ENCODE measurements at places on chromosomes 1 and 21. TPM values are rescaled to one million over a fixed set of nuclear protein-coding genes. Genes with fewer than 3 reads are reported as not detected.

GRCh38 chr1:244869364-244869827, 5.1 kb upstream of the HNRNPU start:
- DNase-seq = no peak
- H3K4me3 ChIP-seq = no peak overlapping the region
- H3K27ac ChIP-seq = no peak overlapping the region
- peaks cover 10% of the 10 kb centered on the region for H3K4me1 ChIP-seq
- no peaks in the 10 kb centered on the region for H3K36me3 ChIP-seq

DNA sequence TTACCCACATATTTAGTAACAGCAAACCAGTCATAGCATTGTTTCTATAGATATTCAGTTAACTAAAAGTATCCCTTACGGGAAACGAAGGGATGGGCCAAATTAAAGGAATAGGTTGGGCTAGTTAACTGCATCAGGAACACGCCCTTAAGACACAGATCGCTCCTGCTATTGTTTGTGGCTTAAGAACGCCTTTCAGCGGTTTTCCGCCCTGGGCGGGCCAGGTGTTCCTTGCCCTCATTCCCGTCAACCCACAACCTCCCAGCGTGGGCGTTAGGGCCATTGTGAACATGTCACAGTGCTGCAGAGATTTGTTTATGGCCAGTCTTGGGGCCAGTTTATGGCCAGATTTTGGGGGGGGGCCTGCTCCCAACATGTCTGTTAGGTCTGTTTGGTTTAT, 14.7 kb downstream of the TNFRSF18 start:
- peaks cover 16% of the 10 kb centered on the region for H3K27me3 ChIP-seq
- no peak for DNase-seq
- peaks cover 3% of the 10 kb centered on the region for H3K36me3 ChIP-seq
- H3K4me1 ChIP-seq = no peaks in the 10 kb centered on the region

DNA sequence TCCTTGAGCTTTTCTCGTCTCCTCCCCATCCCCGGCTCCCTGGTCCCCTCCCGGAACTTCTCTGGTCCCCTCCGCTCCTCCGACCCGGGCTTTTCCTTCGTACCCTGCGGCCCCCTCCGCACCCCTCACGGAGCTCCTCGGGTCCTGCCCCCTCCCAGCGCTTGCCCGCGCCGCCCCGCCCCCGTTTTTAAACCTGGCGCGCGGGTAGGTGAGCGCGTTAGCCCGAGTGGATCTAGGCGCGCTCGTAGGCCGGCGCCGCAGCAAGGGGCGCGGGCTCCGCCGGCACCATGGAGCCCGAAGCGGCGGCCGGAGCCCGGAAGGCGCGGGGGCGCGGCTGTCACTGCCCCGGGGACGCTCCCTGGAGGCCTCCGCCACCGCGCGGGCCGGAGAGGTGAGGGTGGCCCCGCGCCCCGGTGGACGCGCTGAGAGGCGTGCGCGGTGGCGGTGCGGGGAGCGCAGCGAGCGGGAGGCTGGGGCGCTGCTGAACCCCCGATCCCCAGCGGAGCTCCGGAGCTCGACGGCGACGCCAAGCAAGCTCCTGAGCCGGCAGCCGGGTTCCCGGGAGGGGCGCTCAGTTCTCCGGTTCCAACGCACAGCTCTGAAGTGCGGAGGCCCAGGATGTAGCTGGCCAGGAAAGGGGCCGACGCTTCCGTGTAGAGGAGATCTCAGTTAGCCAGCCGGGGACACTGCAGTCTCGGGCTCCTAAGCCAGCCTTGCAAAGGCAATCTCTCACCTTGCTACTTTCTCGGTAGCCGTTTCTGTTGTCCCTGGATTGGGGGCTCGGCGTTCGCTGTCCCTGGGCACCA, at the start of gene RIPPLY3:
Gene RIPPLY3 (plus strand): TSS at position 217 of the 806 bp plus-strand sequence. CDS start 71 bp downstream, at position 288.
- peaks cover 40% of the 10 kb centered on the region for H3K27me3 ChIP-seq
- H3K36me3 ChIP-seq = no peaks in the 10 kb centered on the region
- H3K27ac ChIP-seq = no peak within 1 kb of the TSS
- DNase-seq = peak; percentile 55
- H3K4me3 ChIP-seq = peak within 1 kb of the TSS; percentile 73

DNA sequence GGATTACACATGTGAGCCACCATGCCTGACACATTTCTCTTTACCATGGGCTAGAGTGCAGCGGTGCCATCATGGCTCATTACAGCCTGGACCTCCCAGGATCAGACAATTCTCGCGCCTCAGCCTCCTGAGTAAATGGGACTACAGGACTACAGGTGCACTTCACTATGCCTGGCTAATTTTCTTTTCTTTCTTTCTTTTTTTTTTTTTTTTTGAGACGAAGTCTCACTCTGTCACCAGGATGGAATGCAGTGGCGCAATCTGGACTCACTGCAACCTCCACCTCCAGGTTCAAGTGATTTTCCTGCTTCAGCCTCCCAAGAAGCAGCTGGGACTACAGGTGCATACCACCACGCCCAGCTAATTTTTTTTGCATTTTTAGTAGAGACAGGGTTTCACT, 14.8 kb upstream of the KIF1B start:
- no peaks in the 10 kb centered on the region for H3K36me3 ChIP-seq
- no peak overlapping the region for H3K4me3 ChIP-seq
- H3K27ac ChIP-seq = no peak overlapping the region

GRCh38 chr1:231215681-231216385, 25.2 kb upstream of the GNPAT start:
- no peak overlapping the region for H3K4me3 ChIP-seq
- peaks cover 2% of the 10 kb centered on the region for H3K27me3 ChIP-seq
- no peaks in the 10 kb centered on the region for H3K36me3 ChIP-seq
- H3K4me1 ChIP-seq = peaks cover 13% of the 10 kb centered on the region

DNA sequence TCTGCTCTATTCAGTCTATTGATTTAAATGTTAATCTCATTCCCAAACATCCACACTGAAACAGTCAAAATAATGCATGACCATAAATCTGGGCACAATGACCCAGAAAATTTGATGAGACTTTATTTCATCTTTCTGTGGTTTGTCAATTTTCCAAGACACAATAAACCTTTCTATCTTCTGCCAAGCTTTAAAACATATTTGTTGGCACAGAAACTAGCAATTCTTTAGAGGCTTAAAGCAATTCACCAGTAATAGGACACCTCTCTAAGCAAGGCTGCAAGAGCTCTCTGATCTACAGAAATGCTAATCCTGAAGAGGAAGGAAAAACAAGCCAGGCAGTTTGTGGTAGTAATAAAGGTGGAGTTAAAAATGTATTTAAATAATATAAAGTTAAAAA, 113.7 kb downstream of the FCRL5 start:
- H3K4me3 ChIP-seq = no peak overlapping the region
- no peak for DNase-seq
- no peaks in the 10 kb centered on the region for H3K36me3 ChIP-seq
- peaks cover 16% of the 10 kb centered on the region for H3K27me3 ChIP-seq

Gene EPHB2
- 0.26 TPM for total RNA-seq

Gene TSPEAR
- not detected for total RNA-seq

All from activated naive CD8-positive, alpha-beta T cell treated with anti-CD3 and anti-CD28 coated beads, Interleukin-2, amount 10 ng/mL, durations not matched to agents 7 days and 5 days (primary cell).